ENCODE measurements at places on chromosomes 6 and 20.

- peaks cover 7% of the 10 kb centered on the region for H3K4me1 ChIP-seq
- ATAC-seq, result no peak
- no peak overlapping the region for H3K27ac ChIP-seq
- H3K4me3 ChIP-seq, result no peak overlapping the region
Observed at GRCh38 chr20:50256577-50256976, 65.9 kb downstream of the CEBPB start.

DNA sequence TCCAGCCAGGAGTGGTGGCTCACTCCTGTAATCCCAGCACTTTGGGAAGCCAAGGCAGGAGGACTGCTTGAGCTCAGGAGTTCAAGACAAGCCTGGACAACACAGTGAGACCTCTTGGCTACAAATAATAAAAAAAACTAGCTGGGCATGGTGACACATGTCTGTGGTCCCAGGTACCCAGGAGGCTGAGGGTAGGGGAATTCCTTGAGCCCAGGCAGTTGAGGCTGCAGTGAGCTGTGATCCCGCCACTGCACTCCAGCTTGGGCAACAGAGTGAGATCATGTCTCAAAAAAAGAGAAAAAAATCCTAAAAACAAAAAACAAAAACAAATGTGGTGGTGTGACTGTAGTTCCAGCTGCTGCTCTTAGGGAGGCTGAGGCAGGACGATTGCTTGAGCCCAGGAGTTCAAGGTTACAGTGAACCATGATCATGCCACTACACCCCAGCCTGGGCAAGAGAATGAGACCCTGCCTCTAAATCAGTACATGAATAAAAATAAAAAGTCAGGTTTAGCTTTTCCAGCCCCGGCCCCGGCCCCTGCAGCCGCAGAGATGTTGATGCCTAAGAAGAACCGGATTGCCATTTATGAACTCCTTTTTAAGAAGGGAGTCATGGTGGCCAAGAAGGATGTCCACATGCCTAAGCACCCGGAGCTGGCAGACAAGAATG lies 13.5 kb upstream of the SNRPC start:
- no peak for ATAC-seq
- no peaks in the 10 kb centered on the region for H3K4me1 ChIP-seq
- no peaks in the 10 kb centered on the region for H3K36me3 ChIP-seq
- peaks cover 3% of the 10 kb centered on the region for H3K27me3 ChIP-seq
- H3K27ac ChIP-seq, result no peak overlapping the region

DNA sequence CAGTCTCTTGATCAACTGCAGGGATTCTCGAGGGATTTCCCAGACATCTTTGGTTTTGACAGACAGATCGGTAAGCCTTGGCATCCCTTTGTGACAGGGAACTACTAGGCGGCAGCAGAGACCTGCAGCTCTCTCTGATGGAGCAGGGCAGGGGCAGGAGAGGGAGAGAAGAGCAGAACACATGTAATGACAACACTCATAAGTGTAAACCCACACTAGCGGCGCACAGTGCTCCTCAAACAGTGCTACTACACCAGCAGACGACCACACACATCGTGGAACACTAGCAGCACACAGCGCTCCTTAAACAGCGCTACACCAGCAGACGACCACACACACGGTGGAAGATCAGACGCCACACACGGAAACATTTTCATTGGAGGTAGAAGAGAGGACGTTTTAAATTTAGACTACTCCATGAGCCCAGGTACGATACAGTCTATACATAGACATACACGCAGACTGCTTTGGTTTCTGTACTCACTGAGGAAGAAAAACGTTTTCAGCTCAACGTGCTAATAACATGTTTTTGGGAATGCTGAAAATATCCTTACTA lies 94.5 kb upstream of the TRAF3IP2 start:
- H3K36me3 ChIP-seq, result peaks cover 100% of the 10 kb centered on the region
- peak; percentile 28 for ATAC-seq
- H3K27ac ChIP-seq, result peak overlapping the region; percentile 74
- peak overlapping the region; percentile 13 for H3K4me3 ChIP-seq
- H3K27me3 ChIP-seq, result no peaks in the 10 kb centered on the region
- peaks cover 13% of the 10 kb centered on the region for H3K4me1 ChIP-seq

DNA sequence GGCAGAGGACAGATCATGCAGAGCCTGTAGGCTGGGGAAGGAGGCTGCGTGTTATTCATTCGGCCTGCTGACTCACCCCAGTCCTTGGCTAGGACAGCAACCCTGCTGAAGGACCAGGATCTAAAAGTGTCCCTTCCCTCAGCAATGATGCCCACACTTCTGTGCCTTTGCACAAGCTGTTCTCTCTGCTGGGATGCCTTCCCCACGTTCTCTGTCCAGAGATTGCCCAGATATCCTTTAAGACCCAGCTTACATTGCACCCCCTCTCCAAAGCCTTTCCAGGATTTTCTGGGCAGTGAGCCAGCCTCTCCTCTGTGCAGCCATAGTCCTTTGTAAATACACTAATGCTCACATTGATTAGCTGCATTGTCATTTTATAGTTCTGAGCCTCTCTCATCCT lies 99.3 kb upstream of the CHD6 start:
- H3K27ac ChIP-seq, result no peak overlapping the region
- H3K4me3 ChIP-seq, result no peak overlapping the region
- peaks cover 12% of the 10 kb centered on the region for H3K27me3 ChIP-seq
- no peak for ATAC-seq
- no peaks in the 10 kb centered on the region for H3K4me1 ChIP-seq

GRCh38 chr6:47262231-47262630 lies 47.5 kb downstream of the TNFRSF21 start:
- H3K27ac ChIP-seq, result no peak overlapping the region
- peaks cover 9% of the 10 kb centered on the region for H3K27me3 ChIP-seq
- H3K4me1 ChIP-seq, result peaks cover 5% of the 10 kb centered on the region
- H3K4me3 ChIP-seq, result no peak overlapping the region
- no peak for ATAC-seq
- H3K36me3 ChIP-seq, result no peaks in the 10 kb centered on the region

- H3K36me3 ChIP-seq, result no peaks in the 10 kb centered on the region
- no peak overlapping the region for H3K4me3 ChIP-seq
- no peaks in the 10 kb centered on the region for H3K27me3 ChIP-seq
- no peak overlapping the region for H3K27ac ChIP-seq
- ATAC-seq, result no peak
Observed at GRCh38 chr6:137188855-137189254, 15.4 kb upstream of the IL22RA2 start.
